ENCODE measurements at places on chromosomes 7 and 10.

DNA sequence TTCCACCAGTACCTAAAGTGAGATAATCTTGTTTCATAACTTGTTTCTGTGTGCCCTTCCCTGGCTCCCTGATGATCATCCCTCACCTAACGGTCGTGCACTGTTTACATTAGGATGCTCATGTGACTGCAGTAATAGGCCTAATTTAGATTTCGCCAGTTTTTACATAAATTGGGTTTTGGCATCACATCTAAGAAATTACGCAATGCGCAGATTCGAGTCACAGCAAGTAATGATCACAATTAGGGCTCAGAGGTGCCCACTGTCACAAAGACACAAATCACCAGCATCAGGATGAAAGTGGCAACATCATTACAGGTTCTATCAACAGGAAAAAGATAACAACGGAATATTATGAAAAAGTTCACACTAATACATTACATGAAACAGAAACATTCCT, 94.7 kb downstream of the LARP4B start:
- DNase-seq = no peak

DNA sequence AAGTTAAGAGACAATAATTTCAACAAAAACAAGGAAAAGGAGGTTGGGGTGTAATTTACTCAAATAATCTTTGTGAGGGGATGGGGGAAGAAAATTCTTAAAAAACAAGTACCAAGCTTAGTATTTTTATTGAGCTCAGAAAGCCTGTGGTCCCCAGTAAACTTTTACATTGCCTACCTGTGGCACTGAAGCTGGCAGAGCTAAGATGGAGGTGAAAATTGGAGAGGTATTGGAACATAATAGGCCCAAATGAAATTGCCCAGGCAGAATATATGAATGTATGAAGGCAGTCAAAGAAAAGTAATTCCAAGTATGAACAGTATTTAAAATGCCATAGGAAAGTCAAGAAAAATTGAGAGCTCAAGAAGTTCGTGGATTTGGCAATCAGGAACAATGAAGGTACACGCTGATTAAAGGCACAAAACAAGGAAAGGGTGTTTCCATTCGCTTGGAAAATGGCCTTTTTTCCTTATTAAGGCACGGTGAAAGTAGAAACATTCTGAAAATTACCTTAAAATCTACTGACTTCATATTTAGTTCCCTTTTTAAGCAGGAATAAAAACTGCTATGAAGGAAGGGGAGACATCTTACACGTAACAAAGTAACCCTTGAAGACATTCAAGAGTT, 3.4 kb upstream of the KMT2E start:
- no peak for DNase-seq

GRCh38 chr7:131218727-131219128, 108.9 kb upstream of the MKLN1 start:
- DNase-seq = no peak

GRCh38 chr7:117119192-117119924, 166.1 kb downstream of the ST7 start:
- DNase-seq = peak; percentile 32

GRCh38 chr10:124993736-124994451, 52.0 kb downstream of the ZRANB1 start:
- DNase-seq = no peak

DNA sequence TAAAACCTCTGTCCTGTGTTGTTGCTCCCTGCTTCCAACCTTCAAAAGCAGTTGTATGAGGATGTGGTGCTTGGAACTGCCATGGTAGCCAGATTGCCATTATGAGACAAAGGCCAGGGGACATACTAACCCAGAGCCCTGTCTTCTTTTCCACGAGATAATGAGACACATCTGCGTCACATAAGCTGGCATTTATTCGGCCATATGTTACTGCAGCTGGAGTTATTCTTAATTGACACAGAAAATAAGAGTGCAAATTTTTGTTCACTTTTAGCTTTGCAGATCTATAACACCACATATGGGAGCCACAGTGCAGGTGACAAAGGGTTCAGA, 15.5 kb upstream of the PDLIM1 start:
- DNase-seq = no peak

- DNase-seq = no peak
Measured at GRCh38 chr10:132439025-132439388, 42.0 kb downstream of the PWWP2B start.

GRCh38 chr7:21903020-21903786, 42.5 kb downstream of the CDCA7L start:
- no peak for DNase-seq

DNA sequence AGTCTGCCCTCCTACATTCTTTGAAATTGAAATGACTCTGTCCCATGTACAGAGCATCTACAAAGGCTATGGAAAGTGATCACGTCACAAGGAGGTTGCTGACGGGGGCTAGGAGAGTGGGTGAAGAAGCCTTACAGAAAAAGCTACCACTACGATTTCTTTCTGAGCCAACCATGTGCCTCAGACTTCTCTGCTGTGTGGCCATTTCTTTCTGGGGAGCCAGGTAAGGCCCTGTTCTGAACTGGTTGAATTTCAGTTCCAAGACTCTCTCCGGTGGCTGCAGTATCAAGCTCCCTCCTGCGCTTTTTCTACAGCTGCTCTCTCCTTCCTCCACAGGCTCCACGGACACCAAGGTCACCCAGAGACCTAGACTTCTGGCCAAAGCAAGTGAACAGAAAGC, 112.5 kb upstream of the PRSS1 start:
- no peak for DNase-seq

GRCh38 chr10:103792547-103792946, 62.8 kb downstream of the SH3PXD2A start:
- no peak for DNase-seq

GRCh38 chr10:78543749-78544362, 510.2 kb downstream of the RPS24 start:
- DNase-seq = peak; percentile 89

GRCh38 chr7:137007001-137007694, 138.7 kb downstream of the CHRM2 start:
- DNase-seq = peak; percentile 40

GRCh38 chr10:127313996-127314700, 117.8 kb upstream of the INSYN2A start:
- DNase-seq = no peak

DNA sequence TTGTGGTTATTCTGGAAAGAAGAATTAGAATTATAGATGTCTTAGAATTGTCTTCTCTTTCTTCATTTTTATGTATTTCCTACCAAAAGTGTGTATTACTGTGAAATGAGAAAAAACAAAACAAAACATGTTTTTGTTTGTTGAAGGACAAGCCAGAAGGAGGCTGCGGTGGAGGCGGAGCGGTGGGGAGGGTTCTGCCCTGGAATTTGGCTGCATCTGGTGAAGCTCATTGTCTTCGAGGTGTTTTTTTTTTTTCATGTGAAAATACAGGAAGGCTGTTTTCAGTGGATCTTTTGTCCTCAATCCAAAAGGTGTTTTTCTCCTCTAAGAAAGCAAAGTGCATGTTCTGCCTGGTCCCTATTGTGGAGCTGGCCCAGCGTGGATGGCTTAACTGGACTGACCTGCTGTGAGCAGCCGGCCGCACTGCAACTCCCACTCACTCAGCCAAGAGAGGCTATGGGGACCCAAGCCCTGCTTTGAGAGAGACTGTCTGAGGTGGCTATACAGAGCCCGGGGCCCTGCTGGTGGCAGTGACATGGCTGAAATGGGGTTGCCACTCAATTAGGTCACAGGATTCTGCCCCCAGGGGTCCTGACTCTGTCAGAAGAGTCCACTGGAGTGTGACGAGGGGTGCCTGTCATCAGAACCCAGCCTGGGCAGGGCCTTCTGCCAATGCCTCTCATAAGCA, 184.9 kb upstream of the MKI67 start:
- no peak for DNase-seq

DNA sequence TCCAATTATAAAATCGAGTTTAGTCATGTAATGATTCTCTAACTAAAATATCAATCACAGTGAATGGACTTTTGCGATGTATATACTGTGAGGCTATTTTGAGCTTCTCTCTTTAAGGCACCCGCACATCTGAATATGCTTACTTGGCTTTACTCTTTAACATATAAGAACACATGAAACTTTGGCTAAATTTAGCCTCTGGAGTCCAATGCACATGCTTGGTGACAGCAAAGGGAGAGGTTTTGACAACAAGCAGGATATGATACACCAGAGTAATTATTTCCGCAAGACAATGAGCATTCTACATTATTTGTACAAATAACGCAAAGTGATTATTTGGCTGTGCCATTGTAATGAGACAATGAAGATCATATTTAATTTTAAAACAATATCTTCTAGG, 72.4 kb downstream of the ARID5B start:
- no peak for DNase-seq

GRCh38 chr7:24812305-24812945, 55.2 kb upstream of the GSDME start:
- no peak for DNase-seq

GRCh38 chr10:71212318-71213126, at the start of gene UNC5B:
UNC5B (plus strand) TSS chr10:71212570; CDS start chr10:71212986, 416 bp downstream.
- DNase-seq = peak; percentile 46

- no peak for DNase-seq
Measured at GRCh38 chr10:29648114-29648982, 13.6 kb upstream of the SVIL start.
